Parietal lobe (tissue), 2 donors: ENCODE measurements at places on chromosomes 2 and 18. TPM values are rescaled to one million over a fixed set of nuclear protein-coding genes. Genes with fewer than 3 reads are reported as not detected.

The DNAH6 gene
- total RNA-seq = 10.6 TPM

The REG3A gene
- total RNA-seq = not detected

The DPP10 gene
- total RNA-seq = 101 TPM

The FAM237A gene
- not detected for total RNA-seq

The RAD51AP2 gene
- 0.94 TPM for total RNA-seq

The CTNNA2 gene
- 249 TPM for total RNA-seq
